ENCODE measurements at places on chromosomes 5 and 9.
A peak's percentile ranks its signal among the peaks of the same experiment; 100 is the strongest.

GRCh38 chr5:115594128-115595047 is 7.9 kb downstream of the TICAM2 start:
- DNase-seq: no peak

DNA sequence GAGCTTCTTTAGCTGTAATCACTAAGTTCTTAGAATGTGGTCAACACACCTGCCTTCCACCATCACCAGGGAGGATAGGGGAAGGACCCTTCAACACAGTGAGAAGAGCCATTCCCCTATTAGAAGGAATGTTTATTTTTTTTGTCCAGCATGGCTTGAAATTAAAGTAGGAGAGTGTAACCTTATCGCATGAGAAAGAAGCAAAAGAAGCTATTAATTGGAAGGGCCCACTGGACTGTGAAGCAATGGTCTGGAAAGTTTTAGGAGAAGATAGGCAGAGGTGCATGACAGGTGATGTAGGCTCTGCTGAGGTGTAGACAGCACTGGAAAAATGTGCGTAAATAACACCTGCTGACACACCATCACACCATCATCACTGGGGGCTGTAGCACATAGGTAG is 1526.0 kb downstream of the MAT2B start:
- no peak for DNase-seq

- DNase-seq: no peak
Observed at GRCh38 chr9:127667127-127667844, 39.5 kb upstream of the CFAP157 start.

DNA sequence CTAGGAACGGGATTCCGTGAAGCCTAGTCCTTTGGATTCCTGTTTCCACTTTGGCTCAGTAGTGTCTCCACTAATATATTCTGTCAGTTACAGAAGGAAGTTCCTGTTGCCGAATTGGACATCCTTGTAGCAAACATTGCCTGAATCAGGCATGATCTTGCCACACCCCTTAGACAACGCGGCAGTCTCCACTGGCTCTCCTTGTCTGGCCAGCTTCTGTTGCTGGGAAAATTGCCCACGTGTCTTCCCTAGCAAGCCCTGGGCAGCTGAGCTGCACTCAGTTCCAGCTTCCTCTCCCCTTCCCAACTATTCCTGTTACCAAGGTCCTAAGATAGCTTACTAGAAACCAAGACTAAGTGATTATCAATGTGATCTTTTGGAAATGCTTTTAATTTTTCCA is 316.6 kb upstream of the RIOK2 start:
- no peak for DNase-seq

DNA sequence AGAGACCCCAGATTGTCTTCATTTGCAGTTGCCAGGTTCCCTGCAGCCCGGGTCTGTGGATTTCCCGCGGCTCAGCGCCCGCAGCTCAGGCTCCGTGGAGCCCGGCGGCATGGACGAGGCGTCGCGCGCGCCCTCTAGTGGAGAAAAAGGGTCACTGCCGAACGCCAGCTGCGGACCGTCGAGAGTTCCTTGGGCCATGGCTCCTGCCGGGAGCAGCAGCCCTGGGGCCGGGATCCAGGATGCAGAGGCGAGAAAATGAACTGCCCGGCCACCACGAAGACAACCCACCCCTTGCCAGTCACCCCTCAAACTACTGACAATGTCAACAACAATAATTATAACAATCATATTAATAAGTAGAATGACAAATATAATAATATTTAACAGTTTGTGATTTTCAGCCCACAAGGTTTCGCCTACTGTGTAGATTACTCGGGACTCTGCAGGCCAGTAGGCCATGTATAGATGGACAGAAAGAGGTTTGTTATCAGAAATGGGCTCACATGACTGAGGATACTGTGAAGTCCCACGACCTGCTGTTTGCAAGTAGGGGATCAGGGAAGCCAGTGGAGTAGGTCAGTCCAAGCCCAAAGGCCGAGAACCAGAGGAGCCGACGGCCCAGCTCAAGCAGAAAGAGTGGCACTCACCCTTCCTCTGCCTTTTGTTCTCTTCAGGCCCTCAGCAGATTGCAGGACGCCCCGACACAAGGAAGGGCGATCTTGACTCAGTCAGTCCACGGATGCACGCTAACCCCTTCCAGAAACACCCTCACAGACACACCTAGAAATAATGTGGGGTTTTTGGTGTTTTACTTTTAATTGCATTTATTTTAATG is 43.1 kb downstream of the BOD1 start:
- peak; percentile 77 for DNase-seq

- DNase-seq: no peak
Observed at GRCh38 chr9:124267271-124267807, 9.6 kb downstream of the NEK6 start.

DNA sequence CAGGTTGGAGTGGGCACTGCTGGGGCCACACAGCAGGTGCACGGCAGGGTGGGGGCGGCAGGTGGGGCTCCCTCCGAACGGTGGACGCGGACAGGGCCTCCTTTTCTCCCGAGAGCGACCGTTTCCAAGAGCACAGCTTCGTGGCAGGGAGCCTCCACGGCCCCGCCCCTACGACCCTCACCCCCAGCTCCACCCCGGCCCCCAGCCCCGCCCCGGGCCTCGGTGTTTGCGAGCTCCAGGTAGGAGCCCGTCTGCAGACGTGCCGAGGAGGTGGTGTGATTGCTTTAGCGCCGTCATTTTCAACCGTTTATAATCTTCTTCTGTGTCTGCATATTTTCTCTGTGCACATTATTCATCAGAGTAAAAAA is 8.8 kb downstream of the GRIN1 start:
- no peak for DNase-seq

- DNase-seq: no peak
Observed at GRCh38 chr9:111000202-111000601, 38.1 kb downstream of the LPAR1 start.
